COR-L47 (cell line): ENCODE measurements at places on chromosomes 1 and 21.

DNA sequence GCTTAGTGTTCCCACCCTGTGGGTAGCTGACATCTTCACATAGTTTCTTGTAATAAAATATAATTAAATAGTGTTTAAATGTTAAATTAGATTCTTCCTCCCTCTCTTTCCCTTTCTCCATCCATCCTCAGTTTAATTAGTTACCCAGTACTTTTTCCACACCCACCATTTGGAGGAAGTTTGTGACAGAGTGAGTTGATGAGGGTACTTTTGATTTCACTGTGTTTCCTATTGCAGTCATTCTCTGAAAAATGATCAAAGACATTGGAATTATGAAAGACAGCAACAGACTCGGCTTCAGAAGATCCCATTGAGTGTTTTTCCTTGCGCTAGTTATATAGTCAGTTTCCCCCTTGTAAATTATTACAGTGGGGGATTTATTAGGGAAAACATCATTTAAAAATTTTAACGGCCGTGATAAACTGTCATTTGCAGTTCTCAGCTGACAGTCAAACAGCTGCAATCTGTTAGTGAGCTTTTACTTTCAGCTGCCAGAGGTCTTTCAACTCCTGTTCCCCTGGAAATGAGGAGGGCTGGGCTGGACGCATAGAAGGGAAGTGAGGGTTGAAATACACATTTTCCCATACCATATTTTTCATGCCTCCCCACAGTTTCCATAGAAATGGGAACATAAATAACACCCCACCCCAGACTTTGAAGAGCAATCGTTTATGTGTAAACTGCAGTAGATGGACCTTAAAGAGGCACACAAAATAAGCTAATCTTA, 61.3 kb upstream of the CACYBP start:
- no peak for DNase-seq

DNA sequence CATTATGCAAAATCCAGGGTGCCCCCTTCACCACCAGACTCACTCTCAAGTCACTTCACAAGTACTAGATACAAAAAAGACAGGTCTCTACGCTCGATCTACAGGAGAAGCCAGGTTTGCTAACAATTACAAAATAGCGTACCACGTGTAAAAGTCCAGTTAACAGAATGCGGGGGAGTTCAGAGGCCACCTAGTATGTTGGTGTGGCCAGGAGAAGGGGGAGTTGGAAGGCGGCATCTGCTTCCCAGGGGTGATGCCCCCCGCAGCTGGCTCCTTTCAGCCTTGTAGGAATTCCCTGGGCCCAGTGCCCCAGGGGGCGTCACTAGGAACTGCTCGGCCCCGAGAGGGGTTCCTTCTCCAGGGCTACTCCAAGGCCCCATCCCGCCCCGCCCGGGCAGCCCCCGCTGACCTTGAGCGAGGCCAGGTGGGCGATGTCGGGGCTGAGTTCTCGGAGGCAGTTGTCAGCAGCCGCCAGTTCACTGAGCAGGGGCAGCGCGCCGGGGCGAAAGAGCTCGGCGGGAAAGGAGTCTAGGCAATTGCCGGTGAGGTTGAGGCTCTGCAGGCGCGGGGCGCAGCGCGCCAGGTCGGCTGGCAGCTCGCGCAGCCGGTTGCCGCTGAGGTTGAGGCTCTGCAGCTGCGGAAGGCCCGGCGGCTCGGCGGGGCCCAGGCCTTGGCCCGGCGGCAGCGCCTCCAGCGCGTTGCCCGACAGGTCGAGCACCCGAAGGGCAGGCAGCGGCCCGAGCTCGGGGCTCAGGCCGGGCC, 664 bp downstream of the LRRC47 start:
- no peak for DNase-seq

DNA sequence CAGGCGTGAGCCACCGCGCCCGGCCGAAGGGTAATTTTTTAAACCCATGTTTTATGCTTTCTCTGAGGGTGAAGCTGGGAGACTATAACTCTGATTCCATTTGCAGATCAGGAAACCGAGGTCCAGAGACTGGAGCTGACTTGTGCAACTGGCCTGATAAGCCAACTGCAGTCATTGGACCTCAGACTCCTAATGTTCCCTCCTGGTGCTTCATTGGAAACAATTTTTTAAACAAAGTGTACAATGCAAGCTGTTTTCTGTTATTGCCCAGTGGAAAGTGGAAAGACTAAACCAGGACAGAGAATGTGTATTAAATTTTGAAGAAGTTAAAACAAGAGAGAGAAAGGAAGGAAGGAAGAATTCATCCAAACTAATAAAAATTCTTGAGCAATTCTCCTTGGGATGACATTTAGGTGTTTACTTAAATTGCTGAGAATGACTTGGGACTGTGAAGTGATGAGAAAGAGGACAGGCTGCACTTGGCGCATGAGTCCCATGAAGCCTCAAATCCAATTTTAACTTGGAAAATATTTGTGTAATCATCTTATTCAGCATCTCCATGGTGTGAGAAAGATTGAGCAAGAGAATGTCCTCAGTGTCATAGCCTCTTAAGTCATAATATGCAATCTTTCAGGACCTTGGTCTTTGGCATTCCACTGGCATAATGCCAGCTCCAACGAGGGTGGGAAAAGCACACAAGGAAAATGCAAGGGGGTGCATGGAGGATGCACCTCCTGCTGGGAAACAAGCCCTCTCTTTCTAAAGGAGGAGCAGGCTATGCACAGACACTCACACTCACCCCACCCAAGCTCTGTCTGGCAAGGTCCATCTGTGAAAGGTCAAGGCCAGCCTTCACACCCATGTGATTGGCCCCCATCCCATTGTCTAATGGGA, 342.0 kb downstream of the SIPA1L2 start:
- DNase-seq, result no peak

- DNase-seq, result peak; percentile 18
Observed at GRCh38 chr1:152533327-152533938, 19.2 kb downstream of the CRCT1 start.

- DNase-seq, result no peak
Observed at GRCh38 chr1:232965912-232966217, 15.5 kb downstream of the NTPCR start.

GRCh38 chr1:230891413-230891812, 23.1 kb upstream of the C1orf198 start:
- no peak for DNase-seq

DNA sequence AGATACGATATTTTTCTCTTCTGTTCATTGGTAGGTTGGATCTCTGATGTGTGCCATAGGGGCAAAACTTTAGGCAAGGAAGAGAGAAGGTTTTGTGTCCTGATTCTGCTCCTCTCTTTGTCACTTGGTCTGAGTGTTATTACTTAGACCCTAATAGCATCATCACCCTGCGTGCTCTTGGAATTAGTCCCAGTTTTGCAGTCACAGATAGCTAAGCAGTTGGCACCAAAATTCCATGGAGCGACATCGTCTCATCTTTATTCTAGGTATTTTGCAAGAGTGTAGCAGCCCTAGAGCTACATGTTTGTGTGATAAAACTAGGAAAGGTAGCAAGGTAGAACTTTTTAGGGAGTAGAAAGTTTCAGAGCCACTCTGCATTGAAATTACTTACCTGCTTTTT, 23.8 kb downstream of the PIP5K1A start:
- no peak for DNase-seq

- DNase-seq, result no peak
Observed at GRCh38 chr1:1441002-1441888, 5.8 kb downstream of the VWA1 start.

DNA sequence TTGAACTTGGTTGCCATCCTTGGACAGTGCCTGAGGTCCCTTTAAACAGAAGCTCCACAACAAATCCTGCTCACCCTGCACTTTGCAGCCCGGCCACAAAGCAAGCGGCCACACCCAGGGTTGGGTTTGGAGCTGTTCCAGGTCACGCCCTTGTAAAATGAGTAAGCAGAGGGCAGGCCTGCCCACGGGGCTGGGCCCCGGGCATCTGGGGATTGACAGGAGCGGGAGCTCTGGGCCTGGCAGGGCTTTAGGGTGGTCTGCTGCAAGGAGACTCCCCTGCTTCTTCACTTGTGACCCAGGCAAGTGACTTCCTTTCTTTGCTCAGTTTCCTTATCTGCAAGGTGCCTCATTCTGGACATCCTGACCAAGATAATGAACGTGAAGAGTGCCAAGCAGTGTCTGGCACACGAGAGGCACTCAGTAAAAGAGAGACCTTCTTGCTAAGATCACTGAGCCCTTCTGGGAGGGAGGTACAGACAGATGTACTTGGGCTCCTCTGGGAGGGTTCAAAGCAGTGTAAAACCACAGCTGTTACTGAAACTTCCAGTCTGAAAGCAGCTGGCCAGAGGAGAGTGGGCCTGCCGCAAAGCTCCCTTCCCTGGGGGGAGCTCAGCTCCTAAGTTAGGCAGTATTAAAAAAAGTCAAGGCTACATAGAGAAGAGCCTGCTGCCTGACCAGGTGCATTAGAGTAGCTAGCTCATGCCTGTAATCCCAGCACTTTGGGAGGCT, 2.6 kb downstream of the E2F2 start:
- peak; percentile 88 for DNase-seq

DNA sequence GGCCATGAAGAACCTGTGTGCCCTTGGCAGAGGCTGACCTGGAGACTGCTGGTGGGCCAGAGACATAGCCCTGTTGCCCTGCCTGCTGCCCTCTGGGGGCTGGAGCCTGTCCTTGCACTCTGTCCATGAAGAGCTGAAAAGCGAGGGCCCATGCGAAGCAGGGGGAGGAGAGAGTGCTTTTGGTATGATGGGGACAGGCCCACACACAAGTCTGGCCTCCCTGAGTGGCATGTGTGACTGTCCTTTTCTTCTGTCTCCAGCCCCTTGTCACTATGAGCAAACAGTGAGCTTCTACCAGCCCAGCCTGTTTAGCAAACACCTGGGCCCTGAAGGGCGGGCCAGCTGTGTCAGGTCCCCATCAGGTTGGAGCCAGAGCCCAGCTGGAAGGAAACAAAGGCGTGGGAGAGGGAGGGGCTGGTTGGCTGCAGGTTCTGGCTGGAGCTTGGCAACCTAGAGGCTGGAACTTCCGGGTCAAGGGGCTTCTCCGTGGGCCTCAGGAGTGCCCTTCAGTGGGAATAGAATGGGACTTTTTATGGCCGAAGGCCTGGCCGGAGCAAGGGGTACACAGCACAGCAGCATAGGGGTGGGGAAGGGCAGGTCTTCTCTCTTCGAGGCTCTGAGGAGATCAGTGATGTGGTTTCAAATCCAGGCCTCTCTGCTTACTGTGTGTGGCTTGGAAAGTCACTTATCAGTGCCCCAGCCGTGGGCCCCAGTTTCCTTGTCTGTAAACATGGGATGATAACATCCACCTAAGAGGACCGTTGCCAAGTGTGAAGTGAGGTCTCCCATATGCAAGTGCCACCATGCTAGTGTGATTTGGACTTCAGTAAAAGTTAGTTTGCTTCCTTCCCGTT, 14.3 kb downstream of the QSOX1 start:
- DNase-seq, result peak; percentile 75

GRCh38 chr1:192130175-192130574, 28.1 kb upstream of the RGS18 start:
- no peak for DNase-seq
